ENCODE measurements at places on chromosomes 1 and 21.

DNA sequence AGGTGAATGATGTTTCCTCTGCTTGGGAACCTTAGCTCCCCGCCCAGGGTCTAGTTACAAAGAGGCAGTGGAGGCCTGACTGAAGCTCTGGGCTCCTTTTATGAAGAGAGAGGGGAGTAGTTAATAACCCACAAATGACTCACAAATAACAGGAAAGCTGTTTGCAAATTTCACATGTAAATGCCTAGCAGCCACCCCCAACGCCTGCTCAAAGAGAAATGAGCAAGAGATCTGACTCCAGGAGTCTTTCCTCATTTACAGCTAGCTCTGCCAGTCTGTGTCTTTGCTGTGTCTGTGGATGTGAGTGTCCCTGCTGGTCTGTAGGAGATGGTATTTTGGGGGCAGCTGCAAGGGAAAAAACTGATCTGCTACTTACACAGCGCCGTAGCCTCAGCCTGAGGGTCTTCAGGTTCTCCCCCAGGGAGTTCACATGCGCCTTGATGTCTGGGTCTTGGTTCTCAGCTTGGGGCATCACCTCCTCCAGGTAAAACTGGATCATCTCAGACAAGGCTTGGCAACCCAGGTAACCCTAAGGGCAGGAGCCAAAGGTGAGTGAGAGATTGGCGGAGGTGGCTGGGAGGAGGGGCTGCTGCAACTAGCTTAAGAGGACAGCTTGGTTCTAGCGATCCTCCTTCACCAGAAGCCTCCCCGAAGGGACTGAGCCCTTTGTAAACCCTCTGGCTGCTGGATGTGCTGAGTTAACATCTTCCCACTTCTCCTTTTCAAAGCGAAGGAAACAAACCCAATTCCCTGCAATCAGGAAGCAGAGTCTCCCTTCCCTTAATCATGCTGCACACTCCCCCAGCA, at the start of gene IL19:
Gene IL19 (plus strand): TSS at position 243 of the 807 bp plus-strand sequence. CDS start 65,890 bp downstream, outside the sequence.
- DNase-seq, result no peak

GRCh38 chr1:212186427-212187207, 98.6 kb upstream of the PPP2R5A start:
- peak; percentile 73 for DNase-seq

DNA sequence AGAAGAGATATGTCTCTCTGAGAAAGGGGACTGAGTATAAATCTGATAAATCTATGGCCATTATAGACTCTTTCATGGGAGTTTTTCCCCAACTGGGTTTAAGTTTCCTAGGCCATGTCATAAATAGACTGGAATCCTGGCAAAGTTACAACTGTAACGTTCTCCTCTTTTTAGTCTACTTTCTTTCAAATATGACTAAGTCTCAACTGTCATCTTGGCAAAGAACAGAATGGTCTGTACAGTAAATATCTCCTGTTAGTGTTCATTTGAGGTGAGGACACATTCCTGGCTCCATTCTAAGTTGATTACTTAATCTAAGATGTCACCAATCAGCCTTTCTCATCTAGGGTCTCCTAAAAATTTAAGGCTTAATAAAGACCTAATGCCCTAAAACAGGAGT, 300.5 kb downstream of the BRINP2 start:
- DNase-seq, result no peak

GRCh38 chr1:83910461-83910860, 88.5 kb downstream of the TTLL7 start:
- no peak for DNase-seq

GRCh38 chr1:58717979-58718378, 18.1 kb upstream of the MYSM1 start:
- DNase-seq, result no peak

- no peak for DNase-seq
These were observed 7.3 kb downstream of the CCN1 start for GRCh38 chr1:85587841-85588240.

- DNase-seq, result no peak
These were observed 13.9 kb downstream of the FAM151A start for GRCh38 chr1:54609301-54609921.

DNA sequence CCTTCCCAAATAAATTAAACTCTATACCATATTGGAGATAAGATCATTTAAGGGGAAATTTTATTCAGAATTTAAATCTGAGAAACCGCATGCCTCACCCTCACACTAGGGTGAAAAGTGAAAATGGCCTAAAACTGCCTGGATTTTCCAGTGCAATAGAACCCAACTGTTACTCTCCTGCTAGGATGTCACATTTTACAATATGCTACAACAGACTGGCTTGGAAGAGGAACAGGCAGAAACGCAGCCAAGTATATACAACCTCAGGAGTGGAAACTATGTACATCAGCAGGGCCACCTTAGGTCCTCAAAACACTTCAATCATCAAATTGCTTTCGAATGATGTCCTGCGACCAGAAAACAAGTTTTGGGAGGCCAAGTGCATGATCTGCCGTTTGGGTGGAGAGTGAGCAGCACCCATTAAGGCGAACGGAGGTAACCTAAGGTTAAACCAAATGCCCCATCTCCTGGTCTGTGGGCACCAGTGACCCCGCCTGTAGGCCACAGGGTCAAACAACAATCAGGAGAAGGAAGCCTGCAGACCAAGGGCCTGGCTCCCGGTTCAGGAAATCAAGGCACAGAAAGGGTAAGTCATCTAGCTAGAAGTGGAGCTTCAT, 4.9 kb downstream of the RCAN1 start:
- DNase-seq, result no peak

- DNase-seq, result no peak
These were observed 748 bp upstream of the NIPAL3 start for GRCh38 chr1:24414775-24415333.

- DNase-seq, result no peak
These were observed 12.6 kb downstream of the DFFB start for GRCh38 chr1:3869751-3870301.

DNA sequence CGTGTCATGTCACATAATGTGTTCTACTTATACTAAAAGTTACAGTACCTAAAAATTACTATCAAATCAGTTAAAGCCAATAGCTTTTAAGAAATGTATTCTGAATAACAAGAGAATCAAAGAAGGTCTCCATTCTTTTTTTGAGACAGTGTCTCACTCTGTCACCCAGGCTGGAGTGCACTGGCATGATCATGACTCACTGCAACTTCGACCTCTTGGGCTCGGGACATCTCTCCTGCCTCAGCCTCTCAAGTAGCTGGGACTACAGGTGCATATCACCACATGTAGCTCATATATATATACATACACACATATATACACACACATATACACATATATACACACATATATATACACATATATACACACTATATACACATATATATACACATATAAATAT, 20.1 kb downstream of the COP1 start:
- DNase-seq, result no peak

DNA sequence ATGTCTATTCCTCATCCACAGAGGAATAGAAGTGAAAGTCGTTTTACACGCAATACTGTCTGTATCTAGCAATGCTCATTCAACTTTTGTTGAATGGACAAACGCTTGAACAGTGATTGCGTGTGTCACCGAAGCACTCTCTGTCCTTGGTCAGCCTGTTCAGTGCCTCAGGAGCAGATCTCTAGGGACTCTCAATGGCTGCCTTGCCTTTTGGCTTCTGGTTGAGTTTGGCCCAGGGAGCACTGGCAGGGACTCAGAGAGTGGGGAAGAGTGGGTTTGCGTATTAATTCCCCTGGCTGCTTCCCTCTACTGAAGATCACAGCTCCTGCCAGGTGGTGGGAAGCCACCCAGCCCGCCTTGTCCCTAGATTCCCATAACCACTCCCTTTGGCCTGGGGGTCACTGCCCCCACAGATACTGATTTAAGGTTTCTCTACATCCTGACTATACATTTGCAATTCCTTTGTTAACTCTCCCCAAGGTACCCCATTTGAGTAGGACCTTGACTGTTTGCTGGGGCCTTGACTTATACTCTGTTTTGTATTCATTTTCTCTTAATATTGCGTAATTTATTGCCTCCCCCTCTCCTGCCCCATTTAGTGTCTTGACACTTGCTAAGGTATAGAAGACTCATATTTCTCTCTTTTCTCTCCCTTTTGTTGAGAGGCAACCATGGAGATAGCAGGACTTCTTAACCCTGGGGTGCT, 61.7 kb upstream of the USP24 start:
- DNase-seq, result no peak

- DNase-seq, result no peak
These were observed 3.7 kb upstream of the AUNIP start for GRCh38 chr1:25862785-25863485.

DNA sequence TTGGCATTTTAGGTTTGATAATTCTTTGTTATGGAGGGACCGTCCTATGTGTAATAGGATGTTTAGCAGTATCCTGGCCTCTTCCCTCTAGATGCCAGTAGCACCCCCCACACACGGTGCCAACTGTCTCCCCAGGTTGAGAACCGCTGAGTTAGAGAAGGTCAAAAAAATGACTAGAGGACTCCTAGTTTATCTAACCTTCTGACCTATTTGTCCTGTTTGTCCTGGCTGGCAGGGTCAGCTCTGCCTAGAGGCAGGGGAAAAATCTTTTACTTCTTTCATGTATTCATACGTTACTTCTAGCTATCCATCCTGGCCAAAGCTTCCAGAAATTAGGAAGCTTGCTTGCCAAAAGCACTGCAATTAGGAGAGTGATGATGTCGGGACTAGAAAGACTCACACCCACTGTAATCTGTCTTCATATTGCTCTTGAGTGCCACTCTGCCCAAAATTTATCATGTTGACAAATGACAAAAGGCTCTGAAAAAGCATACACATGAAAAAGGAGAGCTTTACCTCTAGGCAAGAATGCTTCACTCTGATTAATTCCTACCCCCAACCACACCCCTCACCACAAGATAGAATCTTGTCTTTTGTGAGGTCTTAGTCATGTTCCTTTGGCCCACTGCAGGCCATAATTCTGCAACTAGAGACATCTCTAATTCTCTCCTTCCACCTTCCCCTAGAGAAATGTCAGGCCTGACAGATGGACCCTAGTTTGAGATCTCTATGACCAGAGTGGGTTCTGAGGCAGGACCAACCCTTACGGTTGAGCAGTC, 14.4 kb upstream of the AKR1A1 start:
- no peak for DNase-seq

- DNase-seq, result no peak
These were observed 13.4 kb upstream of the KIAA1614 start for GRCh38 chr1:180899262-180899661.

GRCh38 chr1:38328278-38329035, 281.9 kb upstream of the POU3F1 start:
- DNase-seq, result no peak

DNA sequence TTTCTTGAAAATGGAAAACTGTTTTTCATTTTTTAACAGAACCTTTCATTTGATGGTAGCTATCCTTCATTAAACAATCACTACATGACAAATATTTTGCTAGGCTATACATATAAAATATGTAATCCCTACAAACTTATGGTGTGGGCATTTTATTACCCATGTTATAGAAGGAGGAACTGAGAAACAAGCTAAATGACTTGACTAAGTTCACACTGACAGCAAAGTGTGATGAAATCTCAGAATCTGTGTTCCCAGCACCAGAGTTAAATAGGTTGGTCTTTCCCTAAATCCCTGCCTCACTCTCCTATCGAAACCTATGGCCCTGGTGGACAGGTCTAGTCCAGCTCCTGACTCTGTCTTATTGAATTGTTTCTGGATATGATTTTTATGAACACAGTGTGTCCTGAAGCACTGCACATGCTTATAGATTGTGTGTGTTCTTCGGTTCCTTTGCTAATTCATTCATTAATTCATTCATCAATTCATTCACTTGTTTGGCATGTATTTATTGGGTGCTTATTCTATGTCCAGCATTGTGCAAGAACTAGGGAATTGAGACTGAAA, 301.0 kb downstream of the GRIK1 start:
- no peak for DNase-seq

DNA sequence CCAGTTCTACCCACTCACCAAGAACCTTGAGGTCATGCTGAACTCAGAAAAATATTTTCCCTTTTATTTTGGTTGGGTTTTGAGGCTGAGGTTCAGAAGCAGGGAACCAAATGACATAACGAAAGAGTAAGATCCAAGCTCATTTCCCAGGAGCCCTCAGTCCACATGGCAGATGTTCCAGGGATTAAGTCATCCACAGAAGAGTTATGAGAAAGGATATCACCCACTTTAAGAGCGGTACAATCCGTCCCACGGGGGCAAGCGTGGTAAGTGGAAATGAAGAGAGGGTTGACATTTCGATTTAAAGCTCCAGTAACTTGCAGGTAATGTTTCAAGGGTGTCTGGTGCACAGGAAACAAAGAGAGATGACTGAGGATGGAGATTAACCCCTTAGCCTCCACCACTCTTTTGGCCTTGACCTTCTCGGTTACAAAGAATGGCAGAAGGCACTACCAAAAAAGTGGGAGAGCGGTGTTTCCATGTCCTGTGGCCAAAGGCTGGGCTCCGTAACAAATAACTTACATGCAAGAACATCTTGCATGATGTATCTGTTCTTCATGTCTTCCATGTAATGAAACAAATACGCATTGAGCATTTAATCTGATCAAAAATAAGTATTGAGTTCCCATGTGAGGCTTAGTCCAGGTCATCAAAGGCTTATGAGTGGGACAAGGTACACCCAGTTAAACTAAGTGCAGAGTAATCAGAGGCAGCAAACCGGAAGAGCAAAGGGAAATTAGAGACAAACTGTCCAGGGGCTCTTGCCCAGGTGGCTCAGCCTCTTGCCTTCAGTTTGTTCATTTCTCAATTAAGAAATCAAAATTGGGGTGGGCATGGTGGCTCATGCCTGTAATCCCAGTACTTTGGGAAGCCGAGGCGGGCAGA, 241.4 kb downstream of the TOMM20 start:
- DNase-seq, result no peak

DNA sequence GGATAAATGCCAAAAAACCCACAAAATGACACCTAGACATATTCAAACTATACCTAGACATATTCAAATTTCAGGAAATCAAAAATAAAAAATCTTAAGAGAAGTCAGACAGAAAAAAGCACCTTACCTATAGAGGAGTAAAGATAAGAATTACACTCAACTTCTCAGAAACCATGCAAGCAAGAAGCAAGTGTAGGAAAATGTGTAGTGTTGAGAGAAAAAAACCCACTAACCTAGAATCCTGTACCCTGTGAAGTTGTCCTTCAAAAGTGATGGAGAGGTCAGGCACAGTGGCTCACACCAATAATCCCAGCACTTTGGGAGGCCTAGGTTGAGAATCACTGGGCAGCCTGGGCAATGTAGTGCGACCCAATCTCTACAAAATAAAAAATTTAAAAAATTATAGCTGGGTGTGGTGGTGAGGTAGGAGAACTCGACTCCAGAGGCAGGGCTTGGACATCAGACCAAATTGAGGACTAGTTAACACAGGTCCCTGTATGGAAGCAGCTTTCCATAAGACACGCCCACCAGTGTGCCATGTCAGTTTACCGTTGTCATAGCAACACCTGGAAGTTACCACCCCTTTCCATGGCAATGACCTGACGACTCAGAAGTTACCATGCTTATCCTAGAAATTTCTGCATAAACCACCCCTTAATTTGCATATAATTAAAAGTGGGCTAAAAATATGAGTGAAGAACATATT, 20.7 kb downstream of the PDIK1L start:
- no peak for DNase-seq

GRCh38 chr1:77398152-77398551, 116.3 kb downstream of the AK5 start:
- no peak for DNase-seq
